ENCODE measurements at places on chromosomes 3 and 15.

- no peak for DNase-seq
Measured at GRCh38 chr15:49964061-49964460, 155.0 kb downstream of the ATP8B4 start.

GRCh38 chr15:25939122-25939521, 76.0 kb upstream of the ATP10A start:
- no peak for DNase-seq

DNA sequence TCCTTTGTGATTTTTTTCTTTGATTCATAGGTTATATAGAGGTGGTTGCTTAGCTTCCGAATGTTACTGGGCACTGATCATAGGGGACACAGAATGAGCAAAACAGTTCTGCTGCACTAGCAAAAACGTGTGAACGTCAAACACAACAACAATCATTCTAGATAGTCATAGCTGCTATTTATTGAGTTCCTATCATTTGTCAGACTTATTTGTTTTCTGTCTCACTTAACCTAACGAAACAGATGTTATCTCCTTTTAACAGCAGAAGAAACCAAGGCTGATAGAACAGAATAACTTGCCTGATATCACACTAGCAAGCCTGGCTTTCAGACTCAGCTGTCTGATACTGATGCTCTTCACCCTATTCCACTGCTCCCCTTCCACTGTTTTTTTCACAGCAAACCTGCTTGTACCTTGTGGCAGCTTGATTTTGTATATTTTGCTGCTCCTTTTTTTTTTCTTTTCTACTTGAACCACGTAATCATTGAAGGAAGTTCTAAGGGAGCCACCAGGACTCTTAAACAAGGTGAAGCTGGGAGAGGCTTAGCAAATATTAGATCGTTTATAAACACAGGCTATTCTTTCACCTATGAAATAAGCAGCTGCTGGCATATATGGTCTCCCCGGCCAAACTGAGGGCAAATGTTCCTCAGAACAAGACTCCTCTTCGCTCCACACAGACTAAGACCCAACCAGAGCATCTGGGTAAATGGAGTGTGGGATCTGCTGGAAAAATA, 78.8 kb downstream of the MCF2L2 start:
- DNase-seq = no peak

DNA sequence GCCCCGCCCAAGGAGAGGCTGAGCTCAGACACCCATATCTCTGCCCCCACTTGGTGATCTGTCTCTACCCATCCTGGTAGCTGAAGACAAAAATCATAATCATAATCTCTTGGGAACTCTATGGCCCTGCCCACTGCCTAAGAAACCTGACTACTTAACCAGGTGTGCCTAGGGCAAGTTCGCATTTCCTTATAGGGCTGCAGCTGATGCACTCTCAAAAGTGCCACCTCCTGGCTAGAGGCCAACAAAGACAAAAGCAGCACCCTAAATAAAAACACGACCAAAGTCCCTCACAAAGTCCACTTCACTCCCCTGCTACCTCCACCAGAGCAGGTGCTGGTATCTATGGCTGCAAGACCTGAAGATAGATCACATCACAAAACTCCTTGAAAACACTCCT, 250.4 kb upstream of the SLITRK3 start:
- no peak for DNase-seq

DNA sequence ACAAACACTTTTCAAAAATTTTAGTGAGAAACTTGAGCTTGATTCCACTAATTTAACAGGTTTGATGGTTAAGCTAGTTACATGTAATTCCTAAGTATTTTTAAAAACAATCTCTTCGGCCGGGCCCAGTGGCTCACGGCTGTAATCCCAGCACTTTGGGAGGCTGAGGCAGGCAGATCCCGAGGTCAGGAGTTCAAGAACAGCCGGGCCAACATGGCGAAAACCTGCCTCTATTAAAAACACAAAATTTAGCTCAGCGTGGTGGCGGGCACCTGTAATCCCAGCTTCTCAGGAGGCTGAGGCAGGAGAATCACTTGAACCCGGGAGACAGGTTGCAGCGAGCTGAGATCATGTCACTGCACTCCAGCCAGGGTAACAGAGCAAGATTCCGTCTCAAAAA, 25.3 kb downstream of the TRA2B start:
- no peak for DNase-seq

GRCh38 chr3:152574461-152575079, 260.4 kb upstream of the P2RY1 start:
- no peak for DNase-seq

DNA sequence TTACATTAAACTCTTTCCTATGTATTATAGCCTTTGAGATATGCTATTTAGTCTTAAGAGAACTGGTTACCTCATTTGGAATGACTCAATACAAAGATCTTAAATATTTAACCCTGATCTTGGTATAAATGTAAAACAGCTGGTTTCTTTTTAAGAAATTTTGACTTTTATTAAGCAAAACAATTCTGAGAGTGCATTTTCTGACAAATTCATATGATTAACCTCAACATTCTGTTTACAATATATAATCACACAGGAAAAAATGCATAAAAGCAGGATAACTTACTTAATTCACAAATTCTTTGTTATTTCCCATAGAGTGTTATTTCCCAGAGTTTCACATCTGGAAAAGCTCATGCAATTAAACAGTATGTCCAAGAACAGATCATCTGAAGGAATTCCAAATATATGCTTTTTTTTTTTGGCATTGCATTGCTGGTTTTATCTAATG, 400.4 kb upstream of the THBS1 start:
- DNase-seq = no peak

GRCh38 chr15:92101708-92102394, 248.3 kb downstream of the SLCO3A1 start:
- DNase-seq = no peak

GRCh38 chr3:142638291-142638690, 42.1 kb downstream of the PLS1 start:
- no peak for DNase-seq

DNA sequence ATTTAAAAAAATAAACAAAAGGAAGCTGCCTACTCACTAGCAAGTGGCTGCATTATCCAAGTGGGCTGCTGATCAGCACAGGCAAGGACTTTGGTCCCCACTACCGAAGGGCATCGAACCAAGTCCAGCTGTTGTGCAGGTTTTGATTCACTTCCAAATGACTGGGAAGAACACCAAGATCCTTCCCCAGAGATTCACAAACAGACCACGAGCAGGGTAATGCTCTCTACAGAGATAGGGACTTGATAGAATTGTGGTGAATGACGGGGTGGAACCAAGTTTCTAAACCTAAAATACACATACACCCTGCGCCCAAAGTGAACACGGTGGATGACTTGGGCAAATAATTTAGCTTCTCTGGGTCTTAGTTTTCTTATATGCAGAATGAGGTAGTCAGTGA, 203.7 kb upstream of the ICE2 start:
- DNase-seq = no peak

DNA sequence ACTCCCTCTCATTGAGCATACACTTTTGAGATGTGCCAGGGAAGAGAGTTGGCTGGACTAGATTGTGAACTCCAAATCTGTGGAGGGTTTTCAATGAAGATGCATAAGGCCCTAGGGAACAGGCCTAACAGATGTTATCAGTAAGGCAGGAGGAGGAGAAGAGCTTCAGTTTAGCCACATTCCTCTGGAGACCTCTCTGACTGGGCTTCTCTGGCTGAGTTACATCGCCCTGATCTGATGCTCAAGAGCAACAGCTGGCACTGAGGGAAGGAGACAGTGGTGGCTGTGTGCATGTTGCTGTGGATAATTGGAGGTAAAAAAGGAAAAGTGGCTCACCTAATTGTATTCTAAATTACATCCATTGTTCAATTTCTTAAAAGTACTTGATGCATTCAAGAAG, 206.4 kb upstream of the CFAP20DC start:
- no peak for DNase-seq

GRCh38 chr3:108524537-108524936, 14.1 kb upstream of the MYH15 start:
- DNase-seq = no peak

DNA sequence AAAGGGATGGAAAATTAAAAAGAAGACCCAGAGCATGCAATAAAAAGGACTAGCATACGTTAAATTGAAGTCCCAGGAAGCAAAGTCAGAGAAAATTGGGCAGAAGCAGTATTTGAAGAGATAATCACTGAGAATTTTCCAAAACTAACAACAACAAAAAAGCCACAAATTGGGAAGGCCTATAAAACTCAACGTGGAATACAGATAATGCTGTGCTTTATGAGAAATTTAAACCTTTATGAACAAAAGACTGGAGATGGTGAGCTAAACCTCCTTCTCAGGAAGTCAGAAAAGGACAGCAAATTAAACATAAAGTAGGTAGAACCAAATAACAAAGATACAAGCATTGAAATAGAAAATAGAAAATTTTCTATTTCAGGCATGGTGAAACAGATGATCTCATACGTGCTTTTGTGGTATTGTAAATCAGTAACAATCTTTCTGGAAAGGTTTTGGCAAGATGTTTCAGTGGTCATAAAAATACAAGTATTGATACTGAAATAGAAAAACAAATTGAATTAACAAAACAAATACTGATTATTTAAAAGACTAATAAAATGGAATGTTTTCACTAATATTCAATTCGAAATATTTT, 55.6 kb downstream of the LYSMD4 start:
- DNase-seq = no peak

DNA sequence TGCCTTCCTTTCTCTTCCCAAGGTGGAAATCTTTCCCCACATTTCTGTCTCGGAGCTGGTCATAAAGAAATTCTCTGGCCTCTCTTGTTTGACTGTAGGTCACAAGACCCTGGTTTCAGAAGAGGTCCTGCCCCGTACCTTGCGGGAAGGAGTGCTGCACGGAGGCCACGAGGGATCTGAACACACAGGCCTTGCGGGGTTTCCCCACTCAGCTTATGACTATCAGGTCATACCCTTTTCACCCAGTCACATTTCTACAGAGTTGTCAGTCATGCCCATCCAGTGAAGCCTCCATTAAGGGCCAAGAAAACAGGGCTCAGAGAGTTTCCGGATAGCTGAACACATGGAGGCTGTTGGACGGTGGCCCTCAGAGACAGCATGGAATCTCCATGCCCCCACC, 54.7 kb upstream of the ATP13A3 start:
- no peak for DNase-seq

DNA sequence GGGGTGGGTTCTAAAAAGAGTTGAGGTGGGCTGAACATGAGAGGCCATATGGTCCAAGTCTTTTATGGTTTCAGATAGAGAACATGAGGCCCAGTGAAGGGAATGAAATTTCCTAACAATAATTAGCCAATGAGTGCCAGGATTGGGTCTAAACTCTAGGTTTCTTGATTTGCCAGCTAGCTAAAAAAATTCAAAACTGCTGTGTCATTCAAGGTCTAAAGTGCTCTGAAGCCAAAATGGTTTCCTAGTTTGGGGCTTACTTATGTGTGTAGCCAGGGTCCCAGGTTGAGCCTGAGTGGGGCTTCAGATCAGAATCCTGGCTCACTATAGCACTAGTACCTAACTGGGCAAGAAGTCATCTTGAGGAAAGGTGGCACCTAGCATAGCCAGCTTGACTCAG, 55.3 kb upstream of the SYN2 start:
- no peak for DNase-seq

DNA sequence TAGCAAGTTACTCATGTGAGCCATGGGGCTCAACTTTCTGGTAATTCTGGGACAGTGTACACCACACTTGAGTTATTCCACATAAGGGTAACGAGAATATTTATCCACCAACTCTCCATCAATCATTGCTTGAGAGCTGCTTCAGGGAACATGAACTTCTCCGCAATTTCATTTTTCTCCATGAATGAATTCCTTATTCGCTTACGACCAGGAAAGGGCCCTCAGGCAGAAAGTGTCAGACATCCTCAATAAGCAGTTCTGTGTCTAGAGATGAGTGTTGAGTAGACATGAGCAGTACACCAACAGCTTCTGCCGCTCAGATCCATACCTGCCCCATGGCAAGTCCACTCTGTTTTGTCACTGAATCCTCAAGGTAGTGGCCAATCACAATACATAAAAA, 24.8 kb upstream of the IQCF2 start:
- no peak for DNase-seq

DNA sequence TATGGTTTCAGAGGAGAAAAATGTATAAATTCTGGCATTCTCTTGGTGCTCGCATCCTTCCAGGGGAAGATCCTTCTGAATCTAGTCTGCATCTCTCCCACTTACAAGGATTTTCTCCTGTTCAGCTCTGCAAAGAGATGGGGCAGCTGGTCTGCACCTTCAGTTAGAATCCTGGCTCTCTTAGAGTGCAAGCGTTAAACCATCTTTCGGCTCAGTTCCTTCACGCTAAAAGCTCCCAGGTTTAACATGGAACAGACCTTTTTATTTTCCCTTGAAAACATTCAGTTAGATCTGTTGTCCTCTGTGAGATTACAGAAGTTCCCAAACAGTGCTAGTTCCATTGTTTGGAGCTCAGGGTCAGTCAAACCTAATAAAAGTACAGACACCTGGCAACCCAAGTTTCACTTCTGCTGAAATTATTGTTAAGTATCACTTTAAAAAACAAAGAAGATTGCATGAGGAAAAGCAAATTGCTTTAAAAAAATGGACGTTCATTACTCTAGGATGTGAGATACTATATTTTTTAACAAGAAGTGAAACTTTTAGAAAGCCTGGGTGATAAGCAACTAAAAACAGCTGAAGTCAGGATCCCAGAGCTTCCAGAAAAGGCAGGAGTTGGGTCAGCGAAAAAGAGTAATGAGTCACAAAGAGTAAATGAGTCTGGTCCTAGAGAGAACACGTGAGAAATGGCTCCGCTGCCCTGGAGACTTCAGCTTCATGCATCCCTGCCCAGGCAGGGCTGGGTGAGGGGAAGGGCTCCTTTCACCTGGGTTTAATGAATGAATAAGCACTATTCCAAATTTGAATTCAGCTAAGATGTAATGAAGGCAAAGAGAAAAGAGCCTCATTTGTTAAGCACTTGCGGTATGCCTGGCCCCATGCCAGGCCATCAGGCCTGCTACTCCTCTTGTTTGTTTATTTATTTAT, 63.3 kb downstream of the ABTB1 start:
- DNase-seq = no peak

GRCh38 chr15:89841306-89841705, 26.7 kb upstream of the ANPEP start:
- no peak for DNase-seq

DNA sequence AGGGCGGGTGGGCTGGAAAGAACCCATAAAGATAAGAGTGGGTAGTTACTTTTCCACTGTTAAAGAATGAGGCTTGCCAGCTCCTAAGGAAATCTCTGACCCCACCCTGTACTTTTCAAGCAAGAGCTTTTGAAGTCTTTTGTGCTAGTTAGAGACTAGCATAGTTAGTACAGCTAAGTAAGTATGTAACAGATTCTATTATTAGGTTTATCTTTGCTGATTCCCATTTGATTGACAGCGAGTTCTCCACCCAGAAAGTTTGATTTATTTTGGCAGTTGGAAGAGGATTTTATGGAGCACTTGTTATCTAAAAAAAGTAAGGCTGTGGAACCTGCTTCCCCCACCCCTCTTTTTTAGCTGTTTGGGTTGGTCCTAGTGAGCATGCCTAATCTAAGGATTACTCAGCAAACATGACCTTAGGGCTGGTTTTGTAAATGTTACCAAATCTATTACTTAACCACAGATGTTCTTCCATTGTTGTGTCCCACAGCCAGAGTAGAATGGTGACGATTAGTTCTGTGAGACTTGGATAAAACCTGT, 57.6 kb downstream of the FNDC3B start:
- DNase-seq = no peak

- DNase-seq = no peak
Measured at GRCh38 chr15:53506370-53506769, 253.1 kb downstream of the WDR72 start.

Data from activated effector memory CD4-positive, alpha-beta T cell treated with Interleukin-2 at 50 U/mL for 16 hours (primary cell).